SHP77 treated with DMSO at 0.1 percent for 48 hours (cell line): ENCODE measurements at places on chromosomes 2 and 18.

GRCh38 chr18:8741117-8741516 is 35.8 kb downstream of the MTCL1 start:
- DNase-seq = no peak

DNA sequence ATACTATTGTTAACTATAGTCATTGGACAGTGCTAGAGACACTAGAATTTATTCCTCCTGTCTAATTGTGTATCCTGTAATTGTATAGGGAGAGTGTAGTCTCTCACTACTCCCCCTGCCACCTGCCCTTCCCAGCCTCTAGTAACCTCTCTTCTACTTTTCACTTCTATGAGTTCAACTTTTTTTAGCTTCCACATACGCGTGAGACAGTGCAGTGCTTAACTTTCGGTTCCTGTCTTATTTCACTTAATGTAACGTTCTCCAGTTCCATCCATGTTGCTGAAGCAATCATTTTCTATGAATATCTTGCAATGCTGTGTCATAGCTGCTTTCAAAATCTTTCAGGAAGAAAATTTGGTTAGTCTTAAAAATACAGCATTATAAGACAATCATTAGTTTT is 22.8 kb upstream of the RUFY4 start:
- no peak for DNase-seq

- DNase-seq = no peak
Observed at GRCh38 chr2:111628221-111628620, 255.8 kb downstream of the ANAPC1 start.

- no peak for DNase-seq
Observed at GRCh38 chr2:241061275-241061674, 40.8 kb downstream of the MTERF4 start.

DNA sequence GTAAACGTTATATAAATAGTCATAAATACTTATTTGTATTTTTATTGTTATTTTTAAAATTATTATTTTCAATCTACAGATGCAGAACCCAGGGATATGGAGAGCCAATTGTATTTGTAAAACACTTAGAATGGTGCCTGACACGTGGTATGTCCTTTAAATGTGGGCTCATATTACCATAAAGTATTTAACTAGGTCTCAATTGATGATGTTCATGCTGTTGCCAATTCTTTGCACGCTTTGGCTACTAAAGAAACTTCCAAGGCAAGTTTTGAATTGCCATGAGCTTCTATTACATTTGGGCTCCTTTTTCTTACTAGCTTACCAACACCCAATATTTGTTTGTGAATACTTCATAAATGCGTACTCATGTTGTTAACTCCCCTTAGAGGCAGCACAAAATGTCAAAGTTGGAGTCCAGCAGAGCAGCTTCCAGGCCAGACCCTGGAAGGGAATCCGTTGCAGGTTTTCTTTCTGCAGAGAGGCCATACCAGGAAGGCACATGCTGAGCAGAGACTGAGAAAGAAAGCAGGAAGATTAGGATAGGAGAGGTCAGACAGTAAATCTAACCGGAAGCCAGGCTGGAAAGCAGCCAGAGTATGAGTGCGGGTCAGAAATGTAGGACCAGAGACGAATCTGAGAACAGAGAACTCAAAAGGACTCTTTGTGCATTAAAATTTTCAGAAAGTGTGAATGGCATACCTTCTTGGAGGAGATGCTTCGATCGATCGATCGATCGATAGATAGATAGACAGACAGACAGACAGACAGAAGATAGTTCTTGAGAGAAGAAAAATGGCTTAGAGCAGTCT is 4.2 kb upstream of the NOSTRIN start:
- DNase-seq = no peak

- DNase-seq = no peak
Observed at GRCh38 chr2:235541838-235542549, 48.2 kb downstream of the AGAP1 start.

DNA sequence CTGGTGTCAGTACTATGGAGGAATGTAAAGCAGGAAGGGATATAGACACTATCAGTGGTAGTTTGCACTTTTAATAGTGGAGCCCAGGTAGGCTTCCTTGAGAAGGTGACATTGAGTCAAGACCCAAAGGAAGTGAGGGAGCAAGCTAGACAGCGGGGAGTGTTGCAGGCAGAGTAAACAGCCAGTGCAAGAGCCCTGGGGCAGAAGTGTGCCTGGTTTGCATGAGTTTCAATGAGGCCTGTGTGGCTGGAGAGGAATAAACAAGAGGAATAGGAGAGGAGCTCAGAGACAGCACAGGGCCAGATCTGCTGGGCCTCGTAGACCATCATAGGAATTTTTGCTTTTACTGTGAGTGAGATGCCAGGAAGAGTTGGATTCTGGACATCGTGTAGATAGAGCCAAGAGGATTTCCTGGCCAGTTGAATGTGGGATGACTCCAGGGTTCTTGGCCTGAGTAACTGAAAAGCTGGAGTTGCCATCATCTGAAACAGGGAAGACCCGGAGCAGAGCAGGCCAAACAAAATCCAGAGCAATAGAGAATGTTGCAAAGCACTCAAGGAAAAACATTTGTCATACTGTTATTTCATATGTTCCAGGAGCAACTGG is 102.5 kb downstream of the SP3 start:
- no peak for DNase-seq

DNA sequence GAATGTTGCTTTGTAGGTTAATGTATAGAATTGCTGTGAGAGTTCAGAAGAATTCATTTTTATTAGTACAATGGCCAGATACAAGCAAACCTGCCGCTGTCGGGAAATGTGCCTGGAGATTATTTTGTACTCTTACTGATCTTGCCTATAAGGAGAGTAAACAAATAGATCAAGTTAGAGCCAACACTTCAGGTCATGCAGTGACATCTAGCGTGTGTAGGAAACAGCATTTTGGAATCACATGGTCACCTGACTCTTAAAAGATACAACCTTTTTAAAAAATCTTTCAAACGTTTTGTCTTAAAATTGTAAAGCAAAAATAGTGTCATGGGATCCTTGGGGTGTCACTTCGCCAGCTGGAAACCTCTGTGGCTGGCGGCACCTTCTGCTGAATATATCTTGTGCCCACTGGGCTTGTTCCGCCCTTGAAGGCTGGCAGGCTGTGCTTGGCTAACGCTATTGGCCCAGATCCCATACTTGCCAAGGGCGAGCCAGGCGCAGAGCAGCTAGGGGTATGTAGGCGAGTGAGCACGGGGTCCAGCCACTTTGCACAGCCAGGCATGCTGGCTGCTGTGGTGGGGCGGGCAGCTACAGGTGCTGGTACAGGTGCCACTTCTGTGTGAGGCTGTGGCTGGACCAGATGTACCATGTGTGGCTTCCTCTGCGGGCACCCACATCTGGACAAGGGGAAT is 19.5 kb upstream of the RPRM start:
- no peak for DNase-seq

DNA sequence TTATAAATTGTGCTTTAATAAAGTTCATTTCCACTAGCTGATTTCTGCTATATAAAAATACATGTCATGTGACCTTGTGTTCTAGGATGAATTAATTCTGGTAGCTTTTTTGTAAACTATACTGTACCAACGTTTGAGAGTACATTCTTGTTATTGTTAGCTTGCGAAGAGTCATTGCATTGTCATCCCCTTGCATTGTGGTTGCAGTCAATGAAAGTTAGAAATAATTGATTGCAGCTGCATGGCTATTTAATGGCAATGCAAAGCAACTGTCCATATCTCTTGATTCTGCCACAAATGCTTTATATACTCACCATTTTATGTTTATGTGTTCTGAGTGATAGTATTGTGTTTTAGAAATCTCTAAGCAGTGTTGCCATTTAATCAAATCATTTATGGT is 91.6 kb downstream of the ZNF407 start:
- no peak for DNase-seq

DNA sequence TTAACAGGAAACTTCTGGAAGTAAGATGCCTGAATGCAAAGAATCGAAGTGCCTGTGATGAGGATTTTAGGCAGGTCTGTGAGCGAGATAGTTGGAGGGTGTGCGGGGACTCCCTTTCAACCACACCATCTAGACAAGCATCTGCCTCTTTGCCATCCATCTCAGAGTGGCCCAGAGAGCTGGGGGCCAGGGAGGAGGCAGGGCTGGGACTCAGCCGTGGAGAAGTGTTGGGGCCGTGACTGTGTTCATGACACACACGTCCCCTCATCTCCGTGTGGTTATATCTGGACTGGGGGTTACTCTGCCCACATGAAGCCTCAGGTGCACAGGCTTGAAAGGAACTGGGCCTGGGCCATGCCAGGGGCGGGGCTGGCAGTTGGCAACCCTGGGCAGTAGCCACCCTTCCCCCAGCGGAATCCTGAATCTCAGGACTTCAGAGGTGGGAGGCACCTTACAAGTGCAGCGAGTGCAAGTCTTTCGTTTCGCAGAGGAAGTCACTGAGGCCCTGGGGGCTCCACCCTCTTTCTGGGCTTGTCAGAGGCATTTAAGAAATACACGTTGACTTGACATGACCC is 112.5 kb downstream of the SLC4A3 start:
- no peak for DNase-seq

GRCh38 chr2:108909275-108909823 is 79.7 kb downstream of the EDAR start:
- DNase-seq = no peak

- DNase-seq = no peak
Observed at GRCh38 chr2:12720754-12721378, 4.1 kb downstream of the TRIB2 start.

- DNase-seq = no peak
Observed at GRCh38 chr2:110854355-110855081, 122.1 kb downstream of the ACOXL start.

GRCh38 chr2:240182476-240182875 is 42.0 kb upstream of the OTOS start:
- DNase-seq = no peak

DNA sequence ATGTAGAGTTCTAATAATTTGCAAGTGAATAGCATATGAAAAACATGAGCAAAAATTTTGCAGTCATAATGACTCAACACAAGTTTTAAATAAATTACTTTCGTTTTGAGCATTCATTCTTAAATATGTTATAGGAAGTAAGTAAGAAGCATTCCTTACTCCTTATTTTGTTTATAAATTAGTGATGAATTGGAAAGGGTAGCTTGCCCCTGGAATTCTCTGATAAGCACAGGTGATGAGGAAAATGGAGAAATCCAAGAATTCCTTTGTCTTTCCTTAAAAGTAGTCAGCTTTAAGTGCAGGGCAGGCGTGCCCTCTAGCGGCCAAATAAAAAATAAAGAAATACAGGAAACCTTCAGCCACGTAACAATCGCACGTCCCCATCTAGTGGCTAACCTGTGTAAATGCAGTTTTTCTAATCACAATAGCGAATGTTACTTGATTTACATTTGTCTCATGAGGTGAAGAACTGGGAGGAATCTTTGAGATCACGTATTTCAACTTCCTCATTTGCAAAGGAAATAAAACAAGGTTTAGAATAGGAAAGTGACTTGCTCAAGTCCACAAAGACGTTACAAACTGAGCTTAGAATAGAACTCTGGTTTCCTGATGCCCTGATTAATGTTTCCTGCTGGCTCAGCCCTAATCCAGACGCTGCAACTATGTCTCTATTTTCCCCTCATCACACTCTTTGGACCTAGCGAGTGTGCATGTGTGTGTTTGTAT is 47.2 kb upstream of the ZNG1B start:
- DNase-seq = no peak

- DNase-seq = no peak
Observed at GRCh38 chr2:36704475-36705150, 8.1 kb downstream of the VIT start.

DNA sequence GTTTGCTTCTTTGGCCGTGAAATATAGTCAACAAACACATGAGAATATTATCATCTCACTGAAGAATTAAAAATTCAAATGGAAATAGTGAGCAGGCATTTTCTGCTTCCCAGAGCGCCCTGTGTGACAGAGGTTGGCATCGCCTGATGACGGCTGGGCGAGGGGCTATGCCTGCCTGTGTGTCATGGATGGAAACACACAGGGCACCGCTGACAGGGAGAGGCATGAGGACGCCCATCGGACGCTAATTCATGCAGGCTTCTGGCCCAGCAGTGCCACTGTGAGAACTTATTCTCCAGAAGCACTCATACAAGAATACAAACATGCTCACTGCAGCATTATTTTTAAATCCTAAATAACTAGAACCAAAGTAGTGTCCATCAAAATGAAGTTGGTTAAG is 61.4 kb upstream of the OTOS start:
- no peak for DNase-seq

GRCh38 chr2:54710216-54710615 is 13.2 kb upstream of the EML6 start:
- DNase-seq = no peak

DNA sequence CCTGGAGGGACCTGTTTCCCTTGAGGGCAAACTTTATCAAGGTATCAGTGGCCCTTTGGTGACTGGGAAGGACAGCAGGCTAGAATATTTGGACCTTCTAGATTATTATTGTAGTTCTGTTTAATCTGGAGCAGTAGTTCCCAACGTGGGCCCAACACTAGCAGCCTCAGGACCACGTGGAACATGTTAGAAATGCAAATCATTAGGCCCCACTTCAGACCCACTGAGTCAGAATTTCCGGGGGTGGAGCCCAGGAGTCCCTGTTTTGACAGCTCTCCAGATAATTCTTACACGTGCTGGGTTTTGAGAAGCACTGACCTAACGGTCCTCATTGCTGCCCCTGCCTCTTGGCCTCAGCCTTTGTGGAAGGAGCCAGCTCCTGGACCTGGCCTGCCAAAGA is 25.5 kb upstream of the DYNC2LI1 start:
- DNase-seq = no peak

DNA sequence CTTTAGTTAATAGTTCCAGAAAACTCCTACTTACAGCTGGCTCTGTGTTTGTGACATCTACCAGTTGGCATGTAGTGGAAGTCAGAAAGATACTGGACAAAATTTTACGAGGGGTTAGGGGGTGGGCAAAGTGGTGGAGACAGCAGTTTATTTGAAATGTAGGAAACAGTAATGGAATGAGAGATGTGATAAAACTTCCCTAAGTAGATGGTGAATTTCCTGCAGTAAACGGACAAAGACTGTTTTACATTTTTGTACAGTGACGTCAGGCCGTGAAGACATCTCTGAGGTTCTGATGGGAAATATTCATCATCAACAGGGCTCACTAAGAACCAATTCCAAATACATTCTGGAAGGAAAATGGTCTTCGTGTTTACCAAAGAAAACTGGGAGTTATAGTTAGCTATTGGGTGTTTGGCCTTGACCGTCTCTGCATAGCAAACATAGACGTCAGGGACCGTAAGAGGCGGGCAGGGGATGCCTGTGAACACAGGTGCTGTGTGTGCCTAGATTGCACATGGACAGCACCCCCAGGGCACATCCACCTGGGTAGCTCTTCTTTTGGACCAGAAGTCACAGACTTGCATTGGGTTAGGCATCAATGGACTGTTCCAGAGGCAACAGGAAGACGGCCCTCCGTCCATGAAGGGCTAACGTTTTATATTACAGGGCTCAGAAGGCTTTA is 131.5 kb downstream of the ZNF516 start:
- no peak for DNase-seq

GRCh38 chr2:26838121-26838906 is 9.6 kb upstream of the DPYSL5 start:
- no peak for DNase-seq

- DNase-seq = no peak
Observed at GRCh38 chr2:28117104-28117596, 226.6 kb downstream of the BABAM2 start.

- DNase-seq = no peak
Observed at GRCh38 chr18:1663879-1664705, 759.4 kb downstream of the ADCYAP1 start.

GRCh38 chr2:187129868-187130267 is 280.9 kb upstream of the ZSWIM2 start:
- DNase-seq = no peak
